Right renal pelvis (tissue), 4 donors: ENCODE measurements at places on chromosomes 7 and 10.

GRCh38 chr10:113475381-113475807 lies 77.5 kb upstream of the HABP2 start:
- DNase-seq: no peak

GRCh38 chr7:9718071-9718661 lies 1255.5 kb upstream of the PHF14 start:
- no peak for DNase-seq

DNA sequence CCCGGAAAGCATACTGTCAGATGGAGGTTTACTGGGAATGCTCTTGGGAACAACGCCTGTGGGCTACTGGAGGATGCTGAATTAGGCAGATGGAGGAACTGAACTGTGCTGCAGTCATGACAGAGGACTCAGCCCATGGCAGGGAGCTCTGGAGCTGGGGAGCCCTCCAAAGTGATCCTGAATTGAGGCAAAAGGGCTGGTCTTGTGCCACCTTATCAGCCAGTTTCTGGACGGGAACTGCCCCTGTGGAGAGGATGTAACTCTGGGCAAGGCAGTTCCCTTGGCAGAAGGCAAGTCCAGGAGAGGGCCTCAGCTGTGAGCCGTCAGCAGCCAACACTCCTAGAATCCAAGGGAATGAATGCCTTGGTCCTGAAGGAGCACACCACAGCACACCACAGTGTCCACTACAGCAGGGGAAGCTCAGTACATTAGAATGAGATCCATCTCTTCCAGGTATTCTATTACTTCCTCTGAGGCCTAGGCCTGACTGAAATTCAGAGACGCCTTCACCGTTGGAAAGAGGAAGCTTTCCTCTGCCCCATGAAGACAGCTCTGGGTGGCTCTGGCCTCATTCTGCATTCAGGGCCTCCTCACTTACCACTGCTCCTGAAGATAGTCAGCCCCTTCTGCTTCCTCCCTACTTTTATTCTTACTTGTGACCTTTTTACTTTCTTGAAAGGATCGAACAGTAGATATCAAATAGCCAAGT lies 139.6 kb upstream of the GPR26 start:
- no peak for DNase-seq

DNA sequence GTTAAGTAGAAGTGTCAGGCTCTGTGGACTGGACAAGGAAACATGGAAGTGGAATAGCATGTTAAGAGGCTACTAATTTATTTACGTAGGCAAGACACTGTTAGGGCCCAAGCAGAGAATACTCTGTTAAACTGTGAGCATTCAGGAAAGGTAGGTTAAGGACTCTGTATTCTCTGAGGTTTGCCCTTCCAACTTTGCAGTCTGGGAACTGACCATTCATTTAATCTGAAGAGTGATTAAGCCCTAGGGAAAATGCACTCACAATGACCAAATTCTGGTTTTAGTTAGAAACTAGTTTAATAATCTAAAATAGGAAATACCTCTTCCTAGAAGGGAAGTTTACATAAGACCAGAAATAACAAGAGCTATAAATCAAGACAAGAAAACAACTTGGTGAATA lies 266.6 kb downstream of the SUGCT start:
- no peak for DNase-seq
